ENCODE measurements at places on chromosomes 4 and X. TPM values are rescaled to one million over a fixed set of nuclear protein-coding genes. Genes with fewer than 3 reads are reported as not detected.

The PROM1 gene
- total RNA-seq = 2.5 TPM

The AWAT2 gene
- not detected for total RNA-seq

GRCh38 chr4:143555676-143556075, 42.2 kb downstream of the SMARCA5 start:
- H3K27me3 ChIP-seq = no peaks in the 10 kb centered on the region
- H3K4me1 ChIP-seq = peaks cover 15% of the 10 kb centered on the region
- no peak for DNase-seq
- H3K36me3 ChIP-seq = no peaks in the 10 kb centered on the region

The ERCC6L gene
- 15.6 TPM for total RNA-seq

GRCh38 chr4:3493720-3494461, 30.8 kb downstream of the DOK7 start:
- H3K27ac ChIP-seq = no peak overlapping the region
- no peak overlapping the region for H3K4me3 ChIP-seq
- no peaks in the 10 kb centered on the region for H3K36me3 ChIP-seq
- H3K4me1 ChIP-seq = peaks cover 28% of the 10 kb centered on the region

DNA sequence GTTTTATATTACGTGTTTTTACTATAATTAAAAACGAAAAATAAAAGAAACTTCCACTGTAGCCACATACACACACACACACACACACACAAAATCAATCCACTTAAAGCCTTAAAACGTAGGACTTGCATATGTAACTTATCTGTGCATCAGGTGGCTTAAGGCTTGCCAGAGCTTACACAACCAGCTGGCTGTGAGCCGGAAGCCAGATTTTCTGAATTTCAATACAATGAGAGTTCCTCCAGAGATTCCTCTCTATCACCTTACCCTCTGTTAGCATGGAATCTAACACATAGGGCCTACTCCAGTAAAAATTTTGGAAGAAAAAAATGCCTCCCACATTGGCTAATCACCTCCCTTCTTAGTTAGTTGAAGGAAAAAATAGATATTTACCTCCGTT, 27.9 kb upstream of the SLITRK4 start:
- no peaks in the 10 kb centered on the region for H3K27me3 ChIP-seq
- H3K4me3 ChIP-seq = no peak overlapping the region
- H3K4me1 ChIP-seq = no peaks in the 10 kb centered on the region

DNA sequence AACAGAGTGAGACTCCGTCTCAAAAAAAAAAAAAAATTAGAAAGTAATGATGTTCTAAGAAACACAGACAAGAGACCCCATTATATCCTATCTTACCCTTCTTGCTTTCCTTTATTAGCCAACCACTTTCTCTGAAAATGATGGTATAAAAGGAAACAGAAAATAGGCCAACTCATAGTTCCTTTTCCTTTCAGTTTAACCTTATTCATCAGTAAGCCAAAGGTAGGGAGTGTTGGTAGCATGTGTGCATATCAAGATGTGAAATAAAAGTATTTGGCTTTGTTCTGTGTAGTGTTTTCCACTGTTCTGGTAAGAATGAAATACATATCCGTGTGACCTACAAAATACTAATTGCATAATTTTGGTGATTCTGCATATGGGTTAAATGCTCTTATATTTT, 266.6 kb downstream of the ZNF674 start:
- no peaks in the 10 kb centered on the region for H3K27me3 ChIP-seq
- no peaks in the 10 kb centered on the region for H3K4me1 ChIP-seq
- no peak overlapping the region for H3K4me3 ChIP-seq
- no peak overlapping the region for H3K27ac ChIP-seq
- DNase-seq = no peak
- H3K36me3 ChIP-seq = no peaks in the 10 kb centered on the region

The CCDC120 gene
- total RNA-seq = 0.89 TPM

DNA sequence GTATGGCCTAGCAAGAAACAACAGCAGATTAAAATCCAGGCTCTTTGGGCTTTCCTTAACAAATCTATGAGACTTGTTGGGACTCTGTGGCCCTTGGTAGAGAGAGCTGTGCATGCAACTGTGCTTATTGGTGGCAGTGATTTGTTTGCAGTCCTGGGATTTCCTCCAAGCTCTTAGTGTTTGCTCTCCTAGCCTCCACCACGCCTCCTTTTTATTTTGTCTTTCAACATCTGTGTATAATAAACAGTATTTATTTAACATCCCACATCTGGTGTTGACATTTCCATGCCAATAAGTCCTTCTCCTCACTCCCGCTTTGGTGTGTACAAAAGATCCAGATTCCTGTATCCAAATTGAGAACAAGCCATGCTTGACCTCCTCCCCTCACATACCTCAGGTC, 3.1 kb downstream of the TNMD start:
- no peak for DNase-seq
- no peak overlapping the region for H3K27ac ChIP-seq
- H3K4me1 ChIP-seq = peaks cover 22% of the 10 kb centered on the region
- no peak overlapping the region for H3K4me3 ChIP-seq
